ENCODE measurements at places on chromosomes 7 and 10. TPM values are rescaled to one million over a fixed set of nuclear protein-coding genes. Genes with fewer than 3 reads are reported as not detected.

Gene CHN2
- total RNA-seq, result 15.1 TPM

DNA sequence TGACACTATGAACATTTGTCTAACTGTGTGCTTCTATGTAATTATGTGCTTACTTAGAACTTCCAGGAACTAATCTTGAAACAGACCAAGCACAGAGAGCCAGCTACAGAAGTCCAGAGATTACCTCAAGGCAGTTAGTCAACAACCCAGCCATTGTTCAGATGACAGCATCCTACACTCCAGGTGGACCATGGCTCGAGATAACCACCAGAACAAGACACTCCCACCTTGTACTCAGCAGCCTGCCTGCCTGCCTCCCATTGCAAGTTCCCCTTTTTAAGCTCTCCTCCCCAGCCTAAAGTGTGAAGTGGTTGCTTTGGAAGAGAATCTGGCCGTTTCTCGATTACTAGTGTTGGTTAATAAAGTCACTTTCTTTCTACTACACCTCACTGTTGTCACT lies 1080.6 kb upstream of the LRRN3 start:
- no peak for DNase-seq

- DNase-seq, result no peak
Measured at GRCh38 chr10:6269953-6270867, 67.5 kb downstream of the PFKFB3 start.

DNA sequence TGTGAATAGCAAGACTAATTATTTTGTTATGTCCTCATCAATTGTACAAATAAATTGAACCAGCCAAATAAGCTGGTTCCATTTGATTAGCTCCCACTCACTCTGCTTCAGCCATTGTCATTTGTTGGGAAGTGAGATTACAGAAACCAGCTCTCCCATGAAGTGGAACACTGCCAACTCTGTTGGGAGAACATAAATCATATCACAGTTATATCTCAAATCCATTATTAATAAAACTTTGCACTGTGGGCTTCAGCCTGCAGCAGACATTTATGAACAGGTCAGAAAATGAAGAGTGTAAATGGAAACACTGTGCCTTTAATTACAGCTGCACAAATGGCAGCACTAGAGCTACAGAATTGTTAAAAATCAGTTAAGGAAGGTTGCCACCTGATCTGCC lies 46.7 kb upstream of the TEX47 start:
- no peak for DNase-seq

Gene LDB1
- 80.0 TPM for total RNA-seq

Gene NYAP1
- total RNA-seq, result 24.7 TPM

GRCh38 chr7:42232275-42232674 lies 4.7 kb downstream of the GLI3 start:
- no peak for DNase-seq

- peak; percentile 4 for DNase-seq
Measured at GRCh38 chr7:66206119-66206933, 1.2 kb downstream of the TPST1 start.

DNA sequence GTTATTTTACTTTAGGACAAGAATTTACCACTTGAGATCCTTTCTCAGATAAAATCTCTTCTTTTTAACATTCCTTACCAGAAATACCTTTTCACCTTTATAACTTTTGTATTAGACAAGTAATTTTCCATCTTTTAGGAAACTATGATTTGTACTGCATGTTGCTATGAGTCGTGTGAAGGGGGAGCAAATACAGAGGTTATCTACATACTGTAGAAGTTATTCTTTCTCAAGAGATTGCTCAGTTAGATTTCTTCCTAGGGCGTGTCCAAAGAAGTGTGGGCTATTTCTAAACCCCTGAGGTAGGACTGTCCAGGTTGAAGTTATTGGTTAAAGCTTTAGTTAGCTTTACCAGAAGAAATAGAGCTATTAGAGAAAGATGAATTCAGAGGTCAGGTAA lies 30.2 kb upstream of the ARHGAP12 start:
- no peak for DNase-seq

- no peak for DNase-seq
Measured at GRCh38 chr7:146722986-146723385, 606.4 kb downstream of the CNTNAP2 start.
